Thoracic aorta endothelial cell (primary cell): ENCODE measurements at places on chromosomes 2 and 18. TPM values are rescaled to one million over a fixed set of nuclear protein-coding genes. Genes with fewer than 3 reads are reported as not detected.

PLEK gene
- total RNA-seq: 0.13 and 0.22 TPM in 2 replicates

SKA1 gene
- total RNA-seq: 35.5 and 47.7 TPM in 2 replicates

RSAD2 gene
- total RNA-seq: 0.13 and 0.43 TPM in 2 replicates

GALNT14 gene
- 0.66 and 2.4 TPM in 2 replicates for total RNA-seq

MEP1B gene
- 0.13 TPM in 1 of 2 replicates, not detected in the other for total RNA-seq
